CD4-positive, alpha-beta T cell (primary cell): ENCODE measurements at places on chromosomes 1 and 21.

DNA sequence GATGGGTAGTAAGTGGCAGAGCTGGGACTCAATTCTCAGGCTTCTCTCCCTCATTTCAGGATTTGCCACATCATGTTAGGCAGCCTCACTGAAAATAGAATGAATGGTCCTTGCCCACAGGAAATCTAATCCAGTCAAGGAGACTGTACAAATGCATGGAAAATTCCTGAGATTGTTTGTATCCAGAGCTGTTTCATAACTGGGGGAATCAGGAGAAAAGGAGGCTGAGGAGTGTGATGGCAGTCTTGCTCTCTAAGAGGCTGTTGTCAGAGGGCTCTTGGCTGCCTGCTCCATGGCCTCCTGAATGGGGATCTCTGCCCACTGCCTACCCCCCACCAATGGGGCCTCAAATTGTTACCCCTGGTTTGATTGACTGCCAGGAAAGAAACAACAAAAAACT, 141.9 kb upstream of the TNR start:
- no peak for DNase-seq

DNA sequence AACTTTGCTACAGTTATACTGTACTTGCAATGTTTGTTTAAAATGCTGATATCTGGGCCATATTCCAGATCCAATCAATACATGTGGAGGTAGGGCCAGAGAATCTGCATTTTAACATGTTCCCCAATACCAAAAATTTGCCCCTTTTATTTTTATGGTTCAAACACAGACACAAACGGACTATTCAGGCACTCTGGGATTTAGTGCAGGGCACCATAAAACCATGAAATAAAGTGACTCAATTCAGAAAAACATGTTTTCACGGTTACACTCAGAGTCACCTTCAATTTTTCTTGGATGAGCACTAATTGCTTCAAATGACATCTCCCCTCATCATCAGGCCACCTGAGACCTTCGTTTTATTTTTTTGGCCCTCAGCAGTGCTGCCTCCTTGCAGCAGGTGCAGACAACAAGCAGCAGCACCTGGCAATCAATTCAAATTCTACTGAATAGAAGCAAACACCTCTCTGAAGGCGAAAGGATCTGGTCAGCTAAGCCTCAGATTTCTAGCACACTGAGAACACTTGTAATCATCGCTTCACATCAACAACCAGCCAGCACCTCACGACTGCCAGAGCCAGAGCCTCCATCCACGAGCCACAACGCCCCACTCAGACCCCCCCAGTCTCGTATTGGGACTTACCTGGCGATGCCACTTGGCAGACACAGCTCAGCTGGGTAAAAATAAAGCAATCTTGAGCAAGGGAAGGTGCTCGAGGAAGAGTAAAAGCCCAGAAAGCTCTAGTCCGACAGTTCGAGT, 1.1 kb downstream of the ERO1B start:
- peak; percentile 29 for DNase-seq

- DNase-seq, result no peak
These were observed 59.0 kb upstream of the EFHD2 start for GRCh38 chr1:15350551-15351200.

DNA sequence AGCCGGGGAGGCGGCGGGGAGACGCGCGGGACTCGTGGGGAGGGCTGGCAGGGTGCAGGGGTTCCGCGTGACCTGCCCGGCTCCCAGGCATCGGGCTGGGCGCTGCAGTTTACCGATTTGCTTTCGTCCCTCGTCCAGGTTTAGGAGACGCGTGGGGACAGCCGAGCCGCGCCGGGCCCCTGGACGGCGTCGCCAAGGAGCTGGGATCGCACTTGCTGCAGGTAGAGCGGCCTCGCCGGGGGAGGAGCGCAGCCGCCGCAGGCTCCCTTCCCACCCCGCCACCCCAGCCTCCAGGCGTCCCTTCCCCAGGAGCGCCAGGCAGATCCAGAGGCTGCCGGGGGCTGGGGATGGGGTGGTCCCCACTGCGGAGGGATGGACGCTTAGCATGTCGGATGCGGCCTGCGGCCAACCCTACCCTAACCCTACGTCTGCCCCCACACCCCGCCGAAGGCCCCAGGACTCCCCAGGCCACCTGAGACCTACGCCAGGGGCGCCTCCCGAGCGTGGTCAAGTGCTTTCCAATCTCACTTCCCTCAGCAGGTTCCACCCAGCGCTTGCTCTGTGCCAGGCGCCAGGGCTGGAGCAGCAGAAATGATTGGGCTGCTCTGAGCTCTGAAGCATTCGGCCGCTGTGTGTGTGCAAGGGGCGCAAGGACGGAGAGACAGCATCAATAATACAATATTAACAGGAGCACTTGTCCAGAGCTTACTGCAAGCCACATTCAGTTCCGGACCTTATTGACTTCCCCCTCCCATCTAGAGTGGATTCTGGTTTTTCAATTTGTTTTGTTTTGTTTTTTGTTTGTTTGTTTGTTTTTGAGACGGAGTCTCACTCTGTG, 10.3 kb downstream of the SIM2 start:
- no peak for DNase-seq
